ENCODE measurements at places on chromosomes 16 and 17. TPM values are rescaled to one million over a fixed set of nuclear protein-coding genes. Genes with fewer than 3 reads are reported as not detected.

FGF11 gene
- polyA plus RNA-seq = 7.5 TPM

DNA sequence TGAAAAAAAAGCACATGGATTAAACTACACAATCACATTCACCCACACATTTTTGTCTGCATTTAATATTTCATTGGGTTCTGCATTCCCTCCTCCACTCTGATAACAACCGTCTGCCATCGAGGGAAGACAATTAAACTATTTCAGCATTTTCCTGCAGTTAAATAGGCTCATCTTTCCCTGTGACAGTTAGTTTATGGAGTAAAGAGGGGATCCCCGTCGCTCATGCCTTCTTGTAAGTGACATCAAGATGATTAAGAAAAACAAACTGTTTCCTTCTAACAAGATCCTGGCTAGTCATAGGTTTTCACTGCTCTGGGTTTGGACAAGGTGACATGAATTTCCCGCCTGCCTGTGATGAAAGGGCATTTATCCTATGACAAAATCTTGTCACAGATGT lies 98.0 kb upstream of the DYNLRB2 start:
- DNase-seq = no peak

- no peak for DNase-seq
These were observed 57.7 kb downstream of the HSD17B2 start for GRCh38 chr16:82092711-82093110.

DNA sequence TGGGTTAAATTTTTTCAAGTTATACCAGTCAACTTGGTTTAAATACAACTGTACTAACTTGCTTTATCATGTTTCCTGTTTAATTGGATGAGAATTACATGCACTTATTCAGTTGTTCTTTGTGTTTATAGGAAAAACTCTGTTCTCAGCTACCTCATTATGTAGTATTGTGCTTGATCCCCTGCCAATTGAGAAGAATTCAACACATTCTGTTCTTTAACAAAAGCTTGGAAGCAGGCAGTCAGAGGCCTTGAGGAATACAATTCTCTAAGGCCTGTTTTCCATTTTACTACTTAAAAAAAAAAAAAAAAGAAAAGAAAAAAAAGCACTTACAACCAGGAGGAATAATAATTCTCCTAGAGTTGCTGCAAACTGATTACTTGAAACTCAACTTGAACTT lies 60.6 kb upstream of the CMIP start:
- no peak for DNase-seq

DNA sequence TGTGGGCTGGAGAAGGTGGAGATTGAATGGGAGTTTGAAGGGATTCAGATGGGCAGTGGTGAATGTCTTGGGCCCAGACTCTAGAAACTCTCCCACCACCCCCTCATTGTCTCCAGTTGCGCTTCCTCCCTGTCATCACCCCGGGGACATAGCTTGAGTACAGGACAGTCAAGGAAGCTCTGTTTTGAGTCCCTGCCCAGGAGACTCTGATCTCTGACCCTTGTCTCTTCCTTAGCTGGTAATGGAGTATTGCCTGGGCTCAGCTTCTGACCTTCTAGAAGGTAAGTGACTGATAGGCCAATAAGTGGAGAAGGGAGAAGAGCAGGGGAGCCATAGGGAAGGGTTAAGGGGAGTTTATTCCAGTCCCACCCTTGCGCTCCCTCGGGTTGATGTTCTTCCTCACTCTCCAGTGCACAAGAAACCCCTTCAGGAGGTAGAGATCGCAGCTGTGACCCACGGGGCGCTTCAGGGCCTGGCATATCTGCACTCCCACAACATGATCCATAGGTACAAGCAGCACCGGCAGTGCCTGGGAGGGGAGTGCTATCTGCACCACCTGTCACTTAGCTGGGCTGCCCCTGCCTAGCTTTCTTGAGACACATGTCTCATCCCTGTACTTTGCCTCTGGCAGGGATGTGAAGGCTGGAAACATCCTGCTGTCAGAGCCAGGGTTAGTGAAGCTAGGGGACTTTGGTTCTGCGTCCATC lies 5.0 kb downstream of the TAOK2 start:
- no peak for DNase-seq
